ENCODE measurements at places on chromosomes 5 and 9.

GRCh38 chr5:19555876-19556275 lies 432.1 kb downstream of the CDH18 start:
- no peak for DNase-seq

GRCh38 chr9:135040892-135041291 lies 46.6 kb upstream of the OLFM1 start:
- no peak for DNase-seq

DNA sequence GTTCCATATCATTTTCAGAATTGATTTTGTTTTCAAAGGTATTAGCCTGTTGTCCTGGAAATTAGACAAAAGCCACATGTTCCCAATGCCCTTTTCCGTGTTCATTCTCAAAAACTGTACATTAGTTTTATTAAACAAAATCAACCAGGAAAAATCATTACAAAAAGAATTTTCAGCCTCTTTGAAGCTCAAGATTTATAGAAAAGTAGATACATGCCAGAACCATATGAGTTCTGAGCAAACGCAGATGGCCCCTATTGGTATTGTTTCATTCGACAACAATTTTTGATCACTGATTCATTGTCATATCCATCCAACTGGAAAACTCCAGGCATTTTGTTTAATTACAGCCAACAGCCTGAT lies 148.5 kb upstream of the GRAMD2B start:
- no peak for DNase-seq

GRCh38 chr5:102922799-102923477 lies 167.8 kb downstream of the PAM start:
- no peak for DNase-seq

Data from OCI-LY7 (cell line).